ENCODE measurements at places on chromosomes 3 and 15.

GRCh38 chr3:71228156-71228866 lies 355.2 kb downstream of the FOXP1 start:
- DNase-seq, result no peak

GRCh38 chr3:141274411-141275031 lies 42.9 kb downstream of the PXYLP1 start:
- no peak for DNase-seq

GRCh38 chr15:64571857-64572291 lies 111.5 kb downstream of the ZNF609 start:
- no peak for DNase-seq

DNA sequence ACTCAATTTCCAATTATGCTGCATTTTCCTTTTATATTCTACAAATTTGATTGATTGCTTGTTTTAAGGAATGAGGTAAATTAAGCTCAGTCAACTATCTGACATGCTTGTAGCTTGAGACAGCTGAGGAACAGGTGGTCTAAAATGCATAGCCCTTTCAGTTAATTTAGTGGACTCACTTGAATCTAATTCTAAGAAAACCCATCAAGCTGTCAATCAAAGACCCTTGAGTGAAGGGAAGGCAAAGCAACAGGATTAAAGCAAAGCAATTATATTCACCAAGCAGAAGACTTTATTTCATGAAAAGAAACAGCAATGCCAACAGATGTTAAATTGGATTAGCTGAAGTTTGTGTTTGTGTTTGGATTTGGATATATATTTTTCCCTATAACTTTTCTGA lies 228.5 kb downstream of the ARPP21 start:
- DNase-seq, result no peak

DNA sequence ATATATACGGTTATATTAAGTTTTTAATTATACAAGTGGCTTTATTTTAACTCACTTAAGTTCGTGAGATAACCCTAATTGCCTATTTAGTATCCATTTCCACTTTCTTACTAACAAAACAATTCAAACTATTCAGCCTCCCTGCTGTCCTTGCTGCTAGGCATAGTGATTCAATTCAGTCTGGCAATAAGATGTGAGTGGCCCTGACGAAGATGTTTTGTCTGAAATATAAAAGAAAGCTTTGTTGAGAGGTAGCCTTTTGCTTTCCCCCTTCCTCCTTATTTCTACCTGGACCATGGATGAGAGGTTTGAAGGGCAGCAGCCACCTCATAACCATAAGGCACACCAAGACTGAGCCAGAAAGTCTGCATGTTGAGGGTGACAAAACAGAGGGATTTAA lies 89.3 kb upstream of the TRIM42 start:
- no peak for DNase-seq

GRCh38 chr15:60137711-60138396 lies 133.7 kb downstream of the FOXB1 start:
- peak; percentile 64 for DNase-seq

GRCh38 chr3:113685956-113686721 lies 10.3 kb downstream of the USF3 start:
- DNase-seq, result no peak

- no peak for DNase-seq
Observed at GRCh38 chr15:85759376-85759775, 35.3 kb downstream of the KLHL25 start.

GRCh38 chr3:72744330-72744729 lies 103.9 kb downstream of the SHQ1 start:
- no peak for DNase-seq

GRCh38 chr15:64782751-64783150 lies 7.4 kb upstream of the RBPMS2 start:
- no peak for DNase-seq

- no peak for DNase-seq
Observed at GRCh38 chr3:63687278-63688225, 35.1 kb downstream of the SNTN start.

- no peak for DNase-seq
Observed at GRCh38 chr3:158109295-158109803, 540 bp upstream of the RSRC1 start.

- DNase-seq, result no peak
Observed at GRCh38 chr15:25172691-25173090, 217.9 kb downstream of the SNRPN start.

GRCh38 chr15:72698938-72699337 lies 12.9 kb downstream of the BBS4 start:
- DNase-seq, result no peak

- DNase-seq, result no peak
Observed at GRCh38 chr3:67616046-67616445, 38.4 kb downstream of the SUCLG2 start.
